ENCODE measurements at places on chromosomes 3 and 15.

DNA sequence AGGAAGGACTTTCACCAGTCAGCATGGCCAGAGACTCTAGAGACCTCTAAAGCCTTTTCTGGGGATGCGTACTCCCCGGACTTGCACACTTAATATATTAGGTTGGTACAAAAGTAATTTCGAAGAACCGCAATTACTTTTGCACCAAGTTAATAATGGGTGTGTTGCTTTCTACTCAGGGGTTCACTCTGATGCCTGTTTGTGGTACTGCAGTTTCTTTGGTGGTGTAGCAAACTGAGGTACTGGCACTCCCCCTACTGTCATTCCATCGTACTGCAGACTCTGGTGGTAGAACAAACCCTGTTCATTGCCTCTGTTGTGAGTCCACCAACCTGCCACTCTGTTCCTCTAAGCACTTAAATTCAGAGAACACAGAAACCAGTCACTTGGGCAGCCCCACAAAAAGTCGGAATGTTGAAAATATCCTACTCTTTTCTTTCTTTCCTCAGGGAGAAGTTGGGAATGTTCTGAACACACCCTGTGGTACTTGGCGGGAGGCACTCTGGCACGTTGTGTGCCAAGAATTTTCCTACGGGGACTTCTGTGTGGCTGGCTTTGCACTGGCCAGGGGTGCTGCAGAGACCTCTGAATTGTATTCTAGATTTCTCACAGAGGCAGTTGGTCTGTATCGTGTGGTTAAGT, 46.3 kb downstream of the GABRG3 start:
- DNase-seq: no peak

- no peak for DNase-seq
Observed at GRCh38 chr3:142623194-142623593, 27.0 kb downstream of the PLS1 start.

GRCh38 chr3:48445277-48445882, 1.2 kb upstream of the ATRIP start:
- no peak for DNase-seq

DNA sequence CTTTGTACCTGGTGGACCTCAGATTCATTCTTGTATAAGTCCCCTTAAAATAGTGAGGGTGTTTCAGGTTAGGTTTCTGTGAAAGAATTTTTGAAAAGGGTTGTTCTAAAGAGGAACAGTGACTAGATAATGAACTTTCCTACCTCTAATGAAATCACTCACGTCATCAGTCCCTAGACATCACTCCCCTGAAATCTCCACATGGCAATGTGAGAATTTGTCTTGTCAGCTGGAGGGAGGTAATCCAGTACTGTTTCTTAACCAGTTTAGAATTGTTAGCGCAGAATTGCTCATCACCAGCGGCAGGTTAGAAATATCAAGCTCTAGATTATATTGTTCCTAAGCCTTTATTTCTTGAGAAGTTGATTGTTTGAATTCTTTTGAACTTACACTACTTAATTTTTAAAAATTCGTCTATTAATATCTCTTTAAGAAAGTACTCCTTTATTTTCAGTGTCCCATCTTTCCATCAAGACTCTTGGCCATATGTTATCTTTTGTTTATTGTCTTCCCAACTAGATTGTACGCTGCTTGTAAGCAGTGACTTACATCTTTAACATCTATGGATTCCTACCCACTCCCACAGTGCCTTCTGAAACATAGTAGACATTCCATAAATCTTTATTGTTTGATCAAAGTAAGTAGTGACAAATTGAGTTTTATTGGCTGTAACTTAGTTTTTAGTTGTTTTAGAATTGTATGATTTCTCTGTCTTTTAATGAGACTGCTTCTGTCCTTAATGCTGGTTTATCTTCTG, 52.8 kb downstream of the RASA2 start:
- DNase-seq: no peak

- no peak for DNase-seq
Observed at GRCh38 chr3:46463120-46463867, 1.4 kb downstream of the LTF start.

DNA sequence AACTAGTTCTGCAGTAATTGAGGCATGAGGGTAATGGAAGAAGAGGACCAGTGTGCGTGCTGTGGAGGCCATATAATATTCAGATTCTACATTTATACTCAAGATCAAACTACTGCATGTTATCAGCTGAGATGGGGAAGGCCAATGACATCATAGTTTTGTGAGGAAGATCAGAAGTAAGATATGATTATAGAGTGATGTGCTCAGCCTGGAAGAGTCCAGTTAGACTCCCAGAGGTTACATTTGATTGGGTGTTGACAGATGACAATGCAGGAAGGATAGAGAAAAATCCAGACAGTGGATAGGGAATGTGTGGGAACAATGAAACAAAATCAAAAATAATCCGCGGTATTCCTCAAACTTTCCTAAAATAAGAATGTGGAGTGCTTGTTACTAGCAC, 35.4 kb downstream of the GOLIM4 start:
- no peak for DNase-seq

GRCh38 chr3:15797642-15798303, at the start of gene ANKRD28:
Gene ANKRD28 (minus strand): TSS chr3:15797979. CDS start chr3:15796521, 1,458 bp downstream.
- no peak for DNase-seq

Data from DMS79 (cell line).